ENCODE measurements at places on chromosomes 12 and 14.

DNA sequence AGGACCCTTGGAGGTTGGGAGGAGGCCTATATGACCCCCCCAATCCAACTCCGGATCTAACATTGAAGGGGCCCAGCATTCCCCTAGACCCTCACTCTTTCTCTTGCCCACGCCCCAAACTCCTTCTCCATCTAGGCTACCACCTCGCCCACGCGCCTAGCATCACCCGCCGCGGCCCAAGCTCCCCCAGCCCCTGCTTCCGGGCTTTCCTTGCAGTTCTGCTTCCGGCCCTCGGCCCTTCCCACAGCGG is 445 bp downstream of the CERS5 start:
- peak; percentile 89 for DNase-seq

GRCh38 chr14:70811050-70811449 is 1.7 kb upstream of the MAP3K9 start:
- DNase-seq: no peak

- DNase-seq: no peak
Measured at GRCh38 chr14:103126873-103127304, 3.6 kb downstream of the TNFAIP2 start.

DNA sequence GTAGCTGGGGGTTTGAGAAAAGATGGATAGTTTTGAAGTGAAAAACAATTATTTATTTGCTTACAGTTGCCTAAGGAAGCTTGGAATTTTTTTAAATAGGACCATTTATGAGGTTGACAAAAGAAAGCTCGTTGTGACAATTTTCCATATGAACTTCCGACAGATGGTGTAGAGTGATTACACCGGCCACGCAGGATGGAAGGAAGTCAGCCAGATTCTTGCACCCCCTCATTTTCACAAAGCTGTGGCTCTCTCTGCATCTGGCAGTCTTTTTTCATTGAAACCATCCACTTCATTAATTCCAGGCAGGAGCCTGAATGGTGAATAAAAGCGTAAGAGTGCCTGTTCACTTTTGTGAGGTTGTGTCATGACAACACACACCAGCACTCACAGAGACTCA is 1284.1 kb downstream of the AACS start:
- no peak for DNase-seq

- no peak for DNase-seq
Measured at GRCh38 chr12:12502815-12503151, 59.9 kb downstream of the DUSP16 start.

DNA sequence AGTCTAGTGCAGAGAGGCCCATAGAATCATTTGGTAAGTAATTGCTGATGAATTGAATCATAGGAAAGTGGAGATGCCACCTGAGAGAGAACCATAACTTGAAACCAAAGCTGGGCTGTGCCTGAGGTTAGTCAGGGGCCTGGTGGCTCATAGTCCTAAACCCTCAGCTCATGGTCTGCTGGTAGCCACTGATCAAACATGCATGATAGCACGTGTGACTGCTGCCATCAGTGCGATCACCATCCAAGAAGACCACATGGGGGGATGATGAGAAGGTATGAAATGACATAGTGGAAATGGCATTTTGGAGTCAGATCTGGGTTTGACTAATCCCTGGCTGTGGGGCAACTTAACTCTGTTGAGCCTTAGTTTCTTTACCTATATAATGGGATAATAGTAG is 190.5 kb downstream of the CACNA1C start:
- DNase-seq: no peak

GRCh38 chr12:5328669-5329517 is 103.0 kb upstream of the NTF3 start:
- no peak for DNase-seq

- peak; percentile 39 for DNase-seq
Measured at GRCh38 chr12:9118158-9118557, 2.4 kb upstream of the A2M start.

GRCh38 chr14:60021619-60022018 is 70.1 kb upstream of the PCNX4 start:
- no peak for DNase-seq

- DNase-seq: no peak
Measured at GRCh38 chr14:93262446-93262845, 55.4 kb downstream of the UBR7 start.
